ENCODE measurements at places on chromosomes 11 and 22. TPM values are rescaled to one million over a fixed set of nuclear protein-coding genes. Genes with fewer than 3 reads are reported as not detected.

The STT3A gene
- 68.0 TPM for total RNA-seq

- DNase-seq: no peak
These were observed 150.2 kb downstream of the BRD1 start for GRCh38 chr22:49677495-49677889.

GRCh38 chr11:130340671-130341319 lies 26.1 kb upstream of the ZBTB44 start:
- no peak for DNase-seq

The OR8G5 gene
- not detected for total RNA-seq

The CRYAB gene
- total RNA-seq: 0.64 TPM

The MACROD1 gene
- total RNA-seq: 12.7 TPM

DNA sequence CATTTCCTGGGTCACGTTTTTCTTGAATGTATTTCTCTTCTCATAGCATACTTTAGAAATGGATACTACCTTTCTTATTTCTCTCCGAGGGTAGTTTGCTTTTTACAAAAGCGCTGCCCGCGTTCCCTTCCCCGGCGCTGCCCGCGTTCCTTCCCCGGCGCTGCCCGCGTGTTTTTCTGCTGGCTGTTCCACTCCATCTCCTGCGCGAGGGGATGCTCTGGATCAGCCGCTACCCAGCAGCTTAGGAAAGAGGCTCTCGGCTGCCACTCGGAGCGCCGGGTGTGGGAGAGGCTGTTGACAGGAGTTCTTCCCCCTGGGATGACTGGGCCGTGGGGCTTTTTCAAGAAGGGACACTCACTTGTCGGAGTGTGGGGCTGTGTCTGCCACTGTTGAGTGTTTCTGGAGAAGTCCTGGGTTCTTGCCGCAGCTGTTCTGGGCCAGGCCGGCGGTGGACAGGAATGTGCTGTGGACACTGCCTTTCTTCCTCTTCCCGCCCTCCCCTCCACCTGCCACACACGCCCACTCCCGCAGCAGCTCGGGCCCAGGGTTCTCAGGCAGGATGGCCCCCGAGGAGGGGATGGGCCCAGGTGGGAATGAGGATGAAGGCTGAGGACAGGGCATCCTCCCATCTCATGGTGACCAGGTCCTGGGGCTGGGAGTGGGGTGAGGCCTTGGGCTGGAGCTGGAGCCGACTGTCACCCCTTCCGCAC lies 30.6 kb downstream of the GLB1L2 start:
- DNase-seq: peak; percentile 12

DNA sequence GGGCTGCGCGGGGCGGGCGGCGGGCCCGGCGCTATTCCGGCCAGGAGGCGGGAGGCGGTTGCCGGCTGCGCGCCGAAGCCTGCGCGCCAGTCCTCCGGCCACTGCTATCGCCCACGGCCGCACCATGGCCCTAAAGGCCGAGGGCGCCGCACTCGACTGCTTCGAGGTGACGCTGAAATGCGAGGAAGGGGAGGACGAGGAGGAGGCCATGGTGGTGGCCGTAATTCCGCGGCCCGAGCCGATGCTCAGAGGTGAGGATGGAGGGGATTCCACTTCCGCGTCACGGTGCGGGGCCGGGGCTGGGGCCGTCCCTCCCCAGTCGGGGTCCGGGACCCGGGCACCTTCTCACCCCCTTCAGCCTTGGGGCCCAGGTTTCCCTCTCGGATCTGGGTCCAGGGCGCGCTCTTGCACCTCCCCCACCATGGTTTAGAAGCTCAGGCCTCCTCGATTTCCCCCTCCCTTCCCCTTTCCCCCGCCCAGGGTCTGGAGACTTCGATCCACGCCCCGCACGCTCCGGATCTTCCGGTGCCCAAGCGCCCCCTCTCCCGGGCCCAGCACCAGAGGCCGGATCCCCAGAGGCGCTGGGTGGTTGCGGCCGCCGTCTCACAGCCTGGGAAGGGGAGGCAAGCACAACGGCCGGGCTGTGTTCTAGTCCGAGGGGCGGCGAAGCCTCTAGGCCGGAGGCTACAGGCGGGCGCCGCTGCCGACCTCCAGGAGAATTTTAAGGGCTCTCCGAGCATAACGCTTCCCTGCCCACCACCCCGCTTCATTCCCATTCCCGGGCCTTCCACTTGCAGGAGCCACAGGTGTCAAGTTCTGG lies 517 bp downstream of the SPINDOC start:
- peak; percentile 65 for DNase-seq

DNA sequence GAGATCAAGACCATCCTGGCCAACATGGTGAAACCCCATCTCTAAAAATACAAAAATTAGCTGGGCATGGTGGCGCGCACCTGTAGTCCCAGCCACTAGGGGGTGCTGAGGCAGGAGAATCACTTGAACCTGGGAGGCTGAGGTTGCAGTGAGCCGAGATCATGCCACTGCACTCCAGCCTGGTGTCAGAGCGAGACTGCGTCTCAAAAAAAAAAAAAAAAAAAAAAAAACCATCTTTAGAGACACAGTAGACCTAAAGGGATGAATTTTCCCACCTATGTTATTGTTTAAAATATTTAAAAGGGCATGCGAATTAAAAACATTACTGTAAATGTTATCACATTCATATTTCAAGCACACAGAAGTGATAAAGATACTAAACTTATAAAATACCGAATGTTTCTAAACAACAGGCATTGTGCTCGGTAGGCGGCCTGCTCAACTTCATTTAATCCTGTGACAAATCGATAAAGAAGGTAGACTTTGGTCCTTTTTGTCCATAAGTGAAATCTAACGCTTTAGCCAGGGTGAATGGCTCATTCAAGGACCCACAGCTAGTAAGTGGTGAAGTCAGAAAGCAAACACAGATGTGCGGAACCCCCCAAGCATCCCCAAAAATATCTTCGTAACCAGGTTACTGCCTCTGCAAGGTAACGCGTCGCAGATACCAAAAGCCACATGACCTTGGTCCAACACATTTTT lies 16.1 kb downstream of the NCAPD3 start:
- DNase-seq: peak; percentile 76

DNA sequence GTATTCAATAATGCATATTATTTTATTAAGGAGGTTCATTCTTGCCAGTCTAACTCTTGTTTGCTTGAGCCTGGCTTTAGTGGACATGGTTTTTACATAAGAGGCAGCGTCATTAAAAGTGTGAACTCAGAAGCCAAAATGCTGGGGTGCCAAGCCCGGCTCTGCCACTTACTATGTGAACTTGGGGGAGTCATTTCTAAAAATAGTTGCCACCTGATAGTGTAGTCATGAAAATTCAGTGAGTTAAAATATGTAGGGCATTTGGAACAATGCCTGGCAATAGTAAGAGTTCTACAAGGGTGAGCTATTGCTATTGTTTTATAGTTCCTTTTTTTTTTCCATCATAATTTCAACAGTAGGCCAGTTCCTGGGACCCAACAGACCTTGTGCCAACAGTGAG lies 49.9 kb downstream of the TENM4 start:
- no peak for DNase-seq

- no peak for DNase-seq
These were observed 2.1 kb upstream of the BARX2 start for GRCh38 chr11:129373489-129373953.

GRCh38 chr11:3123761-3124733 lies 41.1 kb downstream of the OSBPL5 start:
- DNase-seq: peak; percentile 16

The PNPLA5 gene
- total RNA-seq: not detected

The RIBC2 gene
- total RNA-seq: 0.71 TPM

GRCh38 chr11:69686452-69686851 lies 11.3 kb upstream of the LTO1 start:
- no peak for DNase-seq

DNA sequence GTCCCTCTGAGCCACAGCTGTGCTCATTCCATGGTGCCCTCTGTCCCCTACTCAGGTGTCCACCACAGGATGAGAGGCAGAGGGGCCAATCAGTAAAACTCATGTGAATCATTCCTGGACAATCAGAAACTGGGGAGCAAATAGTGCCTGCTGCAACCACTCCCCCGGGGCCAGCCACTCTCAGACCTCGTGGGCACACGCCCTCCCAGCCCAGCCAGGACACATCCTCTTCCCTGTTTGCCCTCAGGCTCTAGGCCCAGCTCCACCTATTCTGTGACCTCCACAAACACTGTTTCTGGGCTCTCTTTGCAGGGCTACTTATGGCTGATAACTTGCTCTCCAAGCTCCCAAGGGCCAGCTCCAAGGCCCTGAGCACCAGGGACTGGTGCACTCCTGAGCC lies 14.0 kb upstream of the KCTD14 start:
- DNase-seq: no peak

DNA sequence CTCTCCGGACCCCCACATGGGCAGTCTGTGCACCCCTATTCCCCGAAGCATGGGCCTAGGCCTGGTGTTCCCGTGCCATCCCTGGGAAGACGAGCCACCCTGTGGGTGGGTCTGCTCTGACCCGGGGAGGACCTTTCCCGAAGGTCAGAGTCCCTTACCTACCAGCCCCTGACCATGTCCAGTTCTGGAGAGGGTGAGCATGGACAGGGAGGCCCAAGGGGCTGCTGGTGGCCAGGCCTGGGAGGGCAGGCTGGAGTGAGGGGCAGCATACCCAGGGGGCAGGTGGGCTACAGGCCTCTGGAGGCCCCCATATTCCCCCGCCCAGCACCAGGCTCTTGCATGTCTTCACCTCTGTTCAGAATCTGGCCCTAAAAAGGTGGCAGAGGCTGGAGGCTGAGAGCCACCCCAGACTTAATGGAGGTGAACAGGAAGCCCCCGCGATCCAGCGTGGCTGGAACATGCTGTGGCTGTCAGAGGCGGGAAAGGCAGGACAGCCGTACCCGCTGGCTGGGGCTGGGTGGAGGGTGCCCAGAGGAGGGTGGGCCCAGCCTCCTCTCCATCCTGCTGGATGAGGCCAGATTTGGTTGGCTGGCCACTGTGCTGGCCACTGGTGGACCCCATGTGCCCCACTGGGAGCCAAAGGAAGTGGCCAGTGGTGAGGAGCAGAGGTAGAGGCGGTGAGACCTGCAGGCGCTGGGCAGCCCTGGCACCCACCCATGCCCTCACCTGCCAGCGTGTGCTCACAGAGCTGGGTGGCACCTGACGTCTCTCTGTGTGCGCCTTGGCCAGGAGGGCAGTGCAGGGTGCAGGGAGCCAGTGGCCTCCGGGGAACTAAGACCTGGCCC lies 11.2 kb upstream of the SYT8 start:
- no peak for DNase-seq

DNA sequence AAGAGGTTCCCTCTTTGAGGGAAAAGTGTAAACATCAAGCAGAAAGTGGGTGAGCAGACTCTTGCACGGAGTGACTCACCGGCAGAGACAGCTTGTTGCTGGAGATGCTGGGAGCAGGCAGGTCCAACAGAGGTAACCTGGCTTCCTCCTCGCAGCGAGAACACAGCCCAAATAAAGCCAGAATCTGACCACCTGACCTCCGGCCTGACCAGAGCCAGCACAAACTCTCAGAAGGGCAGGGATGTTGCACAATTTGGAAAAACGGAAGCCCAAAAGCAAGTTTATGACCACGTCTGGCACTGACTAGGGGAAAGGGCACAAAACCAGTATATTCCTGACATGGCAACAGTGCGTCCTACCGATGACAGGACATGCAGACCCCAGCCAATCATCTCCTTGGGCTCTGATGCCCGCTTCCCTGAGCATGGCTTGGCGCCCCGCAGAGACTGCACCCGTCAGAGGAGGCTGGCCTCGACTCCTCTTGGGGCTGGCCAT lies 5.4 kb downstream of the SMCO4 start:
- DNase-seq: no peak

GRCh38 chr22:29335656-29336055 lies 20.2 kb upstream of the RASL10A start:
- DNase-seq: no peak

DNA sequence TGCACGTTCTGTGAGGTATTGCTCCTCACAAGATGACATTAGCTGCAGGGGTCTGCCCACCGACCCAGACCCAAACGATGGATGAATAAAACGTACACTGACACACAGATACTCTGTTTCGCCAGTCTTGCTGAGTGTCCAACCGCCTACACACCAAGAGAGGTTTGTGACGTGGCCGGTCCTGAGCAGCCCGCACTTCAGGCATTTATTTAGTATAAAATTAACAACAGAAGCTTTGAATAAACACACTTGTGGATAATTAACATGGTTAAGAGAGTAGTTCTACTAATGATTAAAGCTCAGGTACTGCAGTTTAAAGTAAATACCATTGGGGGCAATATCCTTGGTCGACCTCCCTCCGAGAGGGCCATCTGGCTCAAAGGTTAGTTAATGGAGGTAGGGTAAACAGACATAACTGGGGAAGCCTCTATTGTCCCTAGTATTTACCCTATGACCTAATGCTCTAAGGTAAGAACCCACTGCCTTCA lies 75.7 kb downstream of the CCDC83 start:
- DNase-seq: no peak

The CHRDL2 gene
- total RNA-seq: not detected

- no peak for DNase-seq
These were observed 412 bp upstream of the RPS3 start for GRCh38 chr11:75398906-75399305.

DNA sequence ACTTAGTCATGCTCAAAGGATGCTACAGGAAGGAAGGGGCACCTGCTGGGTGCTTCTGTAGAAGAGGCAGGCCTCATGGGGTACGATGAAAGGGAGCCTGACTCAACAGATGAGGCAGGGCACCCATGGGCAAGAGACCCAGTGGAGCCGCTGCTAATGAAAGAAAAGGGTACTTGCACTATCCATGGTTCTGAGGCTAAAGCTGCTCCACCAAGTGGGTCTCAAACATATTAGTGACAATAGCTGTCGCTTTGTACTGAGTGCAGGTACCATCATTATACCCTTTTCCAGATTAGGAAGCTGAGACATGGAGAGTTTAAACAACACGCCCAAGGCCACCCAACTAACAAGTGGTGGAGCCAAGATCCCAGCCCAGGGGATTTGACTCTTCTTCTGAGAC lies 127.5 kb upstream of the SERPIND1 start:
- no peak for DNase-seq

The FHIP1B gene
- total RNA-seq: 25.3 TPM

- no peak for DNase-seq
These were observed 35.1 kb upstream of the SMTN start for GRCh38 chr22:31045900-31046538.

DNA sequence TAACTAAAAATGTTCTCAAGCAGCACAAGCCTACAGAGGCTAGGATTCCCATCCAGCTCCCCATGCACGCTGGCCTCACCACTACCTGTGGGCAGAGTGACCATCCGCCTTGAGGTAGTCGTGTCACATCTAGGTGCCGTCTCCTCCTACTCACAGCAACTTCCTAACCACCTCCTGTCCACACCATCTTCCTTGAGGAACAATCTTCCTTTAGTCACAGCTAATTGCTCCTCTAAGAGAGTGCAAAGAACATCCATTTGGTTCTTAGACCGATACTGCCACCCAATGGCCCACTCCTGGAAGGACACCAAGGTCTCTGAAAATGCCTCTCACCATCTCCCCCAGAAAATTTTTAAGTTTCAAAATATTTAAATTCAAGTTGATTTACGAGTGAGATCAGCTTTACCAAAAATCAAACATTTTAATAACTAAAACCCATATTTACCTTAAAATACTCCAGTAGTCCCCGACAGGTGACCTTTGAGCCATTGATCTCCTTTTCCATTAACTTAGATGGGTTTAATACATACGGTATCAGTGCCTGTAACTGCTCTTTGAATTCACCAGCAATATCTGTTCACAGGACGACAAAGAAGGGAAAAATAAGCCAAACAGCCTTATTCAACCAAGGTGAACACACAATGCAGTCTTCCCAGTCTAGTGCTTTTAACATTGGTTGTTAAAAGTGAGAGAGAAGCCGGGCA lies 21.7 kb upstream of the PLAAT3 start:
- DNase-seq: peak; percentile 74

All from glutamatergic neuron (in vitro differentiated cells).